ENCODE measurements at places on chromosomes 3 and 15.

DNA sequence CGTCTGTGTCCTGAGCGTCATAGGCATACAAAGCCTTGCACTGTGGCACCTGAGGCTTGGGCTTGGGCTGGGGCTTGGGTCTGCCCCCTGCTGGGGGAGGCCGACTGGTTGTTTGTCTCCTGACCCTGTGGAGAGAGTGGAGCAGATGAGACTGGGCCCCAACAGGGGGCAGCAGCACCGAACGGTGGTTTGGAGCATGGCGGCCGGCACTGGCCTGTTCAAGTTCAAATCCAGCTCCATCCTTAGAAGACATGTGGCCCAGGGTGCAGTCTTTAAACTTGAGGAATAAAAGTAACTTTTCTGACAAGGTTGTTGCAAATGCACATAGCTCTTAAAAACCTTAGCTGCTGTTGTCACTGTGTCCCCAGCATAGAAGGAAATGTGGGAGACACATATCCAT lies 33.3 kb downstream of the CCNB2 start:
- DNase-seq = peak; percentile 41

- DNase-seq = peak; percentile 51
These were observed 44.8 kb downstream of the CYP11A1 start for GRCh38 chr15:74322558-74323180.

DNA sequence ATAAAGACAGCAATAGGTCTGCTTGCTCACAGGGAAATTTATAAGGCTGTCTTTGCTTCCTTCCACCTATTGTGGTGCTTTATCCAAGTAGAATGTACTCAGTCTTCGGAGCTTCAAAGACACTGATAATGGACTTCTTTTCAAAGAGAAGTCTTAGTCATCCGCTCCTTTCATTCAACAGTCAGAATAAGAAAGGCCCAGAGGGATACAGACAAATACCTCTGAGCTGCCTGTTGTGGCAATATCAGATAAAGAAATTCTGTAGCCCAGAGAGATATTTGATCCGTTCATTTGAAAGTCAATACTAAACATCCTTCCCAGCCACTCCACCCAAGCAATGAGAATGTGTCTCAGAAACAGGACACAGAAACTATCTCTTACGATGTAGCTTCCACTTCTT lies 110.0 kb downstream of the FHIT start:
- DNase-seq = no peak

GRCh38 chr15:85031086-85031943 lies 49.7 kb downstream of the PDE8A start:
- no peak for DNase-seq

DNA sequence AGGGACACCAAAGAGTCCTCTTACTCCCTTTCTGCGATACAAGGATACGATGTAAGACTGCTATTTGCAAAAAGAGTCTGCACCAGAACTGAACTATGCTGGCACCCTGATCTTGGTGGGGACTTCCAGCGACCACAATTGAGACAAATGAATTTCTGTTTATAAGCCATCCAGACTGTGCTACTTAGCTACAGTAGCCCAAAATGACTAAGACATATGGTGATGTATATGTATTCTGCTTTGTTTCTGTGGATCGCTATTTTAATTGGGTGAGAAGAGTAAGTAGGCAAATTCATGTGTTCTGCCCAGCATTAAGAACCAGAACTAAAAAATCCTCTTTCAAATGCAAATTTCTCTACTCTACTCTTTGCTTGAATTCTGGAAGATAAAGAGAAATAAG lies 720.9 kb downstream of the DIPK2A start:
- DNase-seq = no peak

- DNase-seq = no peak
These were observed 189.9 kb downstream of the LPP start for GRCh38 chr3:188343894-188344293.

- DNase-seq = no peak
These were observed 56.2 kb downstream of the ATP2C1 start for GRCh38 chr3:130950124-130950523.

GRCh38 chr3:186618318-186618938 lies 5.6 kb downstream of the AHSG start:
- DNase-seq = no peak

DNA sequence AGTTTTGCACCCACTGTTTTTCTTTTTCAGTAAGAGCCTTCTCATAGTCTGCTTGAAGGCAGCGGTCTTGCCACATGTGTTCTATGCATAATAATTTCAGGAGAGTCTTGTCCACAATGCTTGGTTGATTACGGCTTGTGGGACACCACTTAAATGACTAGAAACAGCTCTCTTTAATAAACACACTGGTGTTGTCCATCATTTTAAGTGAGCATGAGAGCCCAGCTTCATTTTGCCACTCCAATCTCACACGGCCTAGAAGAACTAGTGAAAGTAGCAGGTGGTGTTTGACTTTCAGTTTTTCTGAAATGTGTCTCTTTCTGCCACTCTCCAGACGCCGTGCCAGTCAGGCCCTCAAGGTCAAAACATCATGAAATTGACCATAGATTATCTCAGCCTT lies 292.1 kb downstream of the LPP start:
- no peak for DNase-seq

- no peak for DNase-seq
These were observed 113.4 kb downstream of the CMSS1 start for GRCh38 chr3:99931059-99931458.

DNA sequence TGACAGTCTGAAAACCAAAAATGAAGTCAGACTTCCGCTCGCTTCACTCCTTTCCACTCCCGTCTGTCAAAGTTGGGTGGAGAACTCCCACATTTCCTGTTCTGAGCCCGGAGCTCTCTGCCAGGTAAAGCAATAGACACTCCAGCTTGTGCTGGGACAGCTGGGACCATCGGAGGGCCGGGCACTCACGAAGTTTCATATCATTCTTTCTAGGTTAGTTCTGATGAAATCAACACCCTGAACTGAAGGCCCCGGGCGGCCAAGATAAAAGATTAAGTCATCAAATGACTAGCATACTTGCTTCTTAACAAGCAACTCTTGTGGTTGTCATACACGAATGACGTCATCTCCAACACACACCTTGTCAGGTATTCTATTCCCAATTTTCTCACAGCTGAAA lies 42.1 kb downstream of the MAGI1 start:
- no peak for DNase-seq

DNA sequence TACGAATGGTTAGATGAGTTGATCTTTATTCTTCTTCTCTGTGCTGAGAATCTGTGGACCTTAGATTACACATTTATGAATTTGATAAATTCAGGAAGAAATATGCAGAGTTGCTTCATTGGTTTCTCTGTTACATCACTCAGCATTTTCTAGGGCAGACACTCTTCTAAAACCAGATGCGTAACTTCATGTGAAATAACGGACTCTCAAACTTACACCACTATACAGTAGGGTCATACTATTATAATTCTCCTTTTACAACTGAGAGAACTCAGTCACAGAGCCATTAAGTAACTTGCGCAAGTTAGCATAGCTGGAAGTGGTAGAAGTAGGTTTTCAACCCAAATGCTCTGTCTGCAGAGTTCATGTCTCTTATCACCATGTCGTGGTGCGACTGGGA lies 5.7 kb downstream of the TMEM207 start:
- no peak for DNase-seq

DNA sequence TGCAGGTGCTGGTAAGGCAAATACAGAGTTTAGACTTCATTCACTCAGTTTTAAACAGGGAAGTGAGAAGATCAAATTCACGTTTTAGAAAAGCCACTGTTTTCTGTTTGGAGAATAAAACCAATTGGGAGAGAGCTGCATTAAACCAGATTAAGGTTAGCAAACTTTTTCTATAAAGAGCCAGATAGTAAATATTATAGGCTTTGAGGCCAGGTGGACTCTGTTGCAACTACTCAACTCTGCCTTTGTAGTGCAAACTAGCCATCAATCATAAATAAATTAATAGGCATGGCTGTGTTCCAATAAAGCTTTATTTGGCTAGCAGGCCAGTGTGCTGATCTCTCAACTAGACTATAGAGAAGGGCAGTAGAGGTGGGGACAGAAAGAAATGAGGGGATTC lies 33.5 kb downstream of the SUCLG2 start:
- DNase-seq = no peak
